Thoracic aorta (tissue), 2 donors: ENCODE measurements at places on chromosomes 16 and 17. TPM values are rescaled to one million over a fixed set of nuclear protein-coding genes. Genes with fewer than 3 reads are reported as not detected.
A peak's percentile ranks its signal among the peaks of the same experiment; 100 is the strongest.

DNA sequence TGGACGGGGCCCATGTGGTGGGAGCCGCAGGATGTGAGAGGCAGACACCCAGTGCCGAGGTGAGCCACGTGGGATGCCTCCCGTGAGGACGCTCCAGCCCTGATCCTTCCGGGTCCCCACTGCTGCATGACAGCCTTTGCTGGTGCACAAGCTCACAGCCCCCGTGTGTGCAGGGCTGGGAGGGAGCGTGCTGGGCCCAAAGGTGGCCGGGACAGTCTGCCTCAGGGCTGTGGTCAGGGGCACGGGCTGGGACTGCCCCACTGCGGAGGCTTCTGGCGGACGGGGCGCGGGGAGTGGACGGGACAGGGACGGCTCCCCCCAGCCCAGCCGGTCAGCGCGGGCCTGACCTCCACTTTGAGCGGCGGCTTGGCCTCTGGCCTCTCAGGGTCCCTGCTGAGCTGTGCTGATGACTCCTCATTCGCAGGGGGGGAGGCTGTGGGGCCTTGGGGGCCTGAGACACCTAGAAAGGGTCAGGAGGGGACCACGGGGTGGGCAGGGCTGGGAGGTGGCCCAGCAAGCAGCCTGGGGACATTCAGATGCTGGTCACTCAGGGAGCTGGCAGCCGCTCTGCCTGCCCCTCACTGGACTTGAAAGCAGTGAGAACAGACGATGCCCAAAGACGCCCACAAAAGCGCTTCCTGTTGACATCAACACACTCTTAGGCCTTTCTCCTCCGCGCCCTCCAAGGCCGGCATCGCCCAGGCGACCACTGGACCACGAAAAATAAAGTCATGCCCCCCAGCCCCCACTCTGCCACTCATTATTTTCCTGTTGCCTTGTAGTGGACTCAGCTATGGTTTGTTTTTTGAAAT, 9.3 kb upstream of the METRNL start:
- no peaks in the 10 kb centered on the region for H3K4me1 ChIP-seq
- H3K36me3 ChIP-seq: no peaks in the 10 kb centered on the region
- no peaks in the 10 kb centered on the region for H3K27me3 ChIP-seq
- no peak overlapping the region for H3K27ac ChIP-seq
- DNase-seq: no peak
- no peak overlapping the region for H3K4me3 ChIP-seq

DNA sequence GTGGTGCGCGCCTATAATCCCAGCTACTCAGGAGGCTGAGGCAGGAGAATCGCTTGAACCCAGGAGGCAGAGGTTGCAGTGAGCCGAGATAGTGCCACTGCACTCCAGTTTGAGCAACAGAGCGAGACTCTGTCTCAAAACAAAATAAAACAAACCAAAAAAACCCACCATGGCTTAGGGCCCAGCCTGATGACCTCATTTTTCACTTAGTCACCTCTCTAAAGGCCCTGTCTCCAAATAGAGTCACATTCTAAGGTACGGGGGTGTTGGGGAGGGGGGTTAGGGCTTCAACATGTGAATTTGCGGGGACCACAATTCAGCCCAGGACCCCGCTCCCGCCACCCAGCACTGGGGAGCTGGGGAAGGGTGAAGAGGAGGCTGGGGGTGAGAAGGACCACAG, 1.4 kb upstream of the STH start:
- peaks cover 6% of the 10 kb centered on the region for H3K4me1 ChIP-seq
- DNase-seq: no peak
- no peak overlapping the region for H3K4me3 ChIP-seq
- H3K36me3 ChIP-seq: no peaks in the 10 kb centered on the region
- H3K27me3 ChIP-seq: no peaks in the 10 kb centered on the region
- no peak overlapping the region for H3K27ac ChIP-seq

DNA sequence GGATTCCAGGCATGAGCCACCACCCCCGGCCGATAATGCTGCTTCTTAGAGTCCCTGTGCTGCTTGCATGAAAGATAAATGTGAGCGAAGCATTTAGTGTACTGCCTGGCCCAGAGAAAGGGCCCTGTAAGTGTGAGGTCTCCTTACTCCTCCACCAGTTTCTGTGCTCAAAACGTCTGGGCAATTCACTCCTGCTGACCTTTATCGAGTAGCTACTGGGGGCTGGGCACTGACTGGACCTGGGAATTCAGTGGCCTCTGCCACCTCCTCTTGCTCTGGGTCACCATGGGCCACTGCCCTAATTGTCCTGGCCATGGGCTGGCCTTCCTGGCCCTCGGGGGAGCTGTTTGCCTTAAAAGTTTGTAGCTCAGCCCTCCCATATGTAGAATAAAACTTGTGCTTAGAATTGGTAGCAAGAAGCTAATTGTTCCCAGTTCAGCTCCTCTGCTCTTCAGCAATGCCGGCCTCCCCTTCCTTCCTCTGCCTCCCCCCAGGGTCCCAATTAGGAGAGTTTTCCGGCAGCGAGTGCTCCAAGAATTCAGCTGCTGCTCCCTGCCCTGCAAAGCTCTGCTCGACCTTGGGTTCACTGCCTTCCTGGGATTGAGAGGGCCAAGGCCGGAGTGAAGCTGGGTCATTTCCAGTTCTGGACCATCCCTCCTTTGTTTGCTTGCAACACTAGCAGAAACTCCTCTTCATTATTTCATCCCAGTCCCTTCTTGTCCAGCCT, 98.9 kb upstream of the CDC42EP4 start:
- no peaks in the 10 kb centered on the region for H3K4me1 ChIP-seq
- no peaks in the 10 kb centered on the region for H3K36me3 ChIP-seq
- DNase-seq: no peak
- no peak overlapping the region for H3K4me3 ChIP-seq
- H3K27me3 ChIP-seq: no peaks in the 10 kb centered on the region

DNA sequence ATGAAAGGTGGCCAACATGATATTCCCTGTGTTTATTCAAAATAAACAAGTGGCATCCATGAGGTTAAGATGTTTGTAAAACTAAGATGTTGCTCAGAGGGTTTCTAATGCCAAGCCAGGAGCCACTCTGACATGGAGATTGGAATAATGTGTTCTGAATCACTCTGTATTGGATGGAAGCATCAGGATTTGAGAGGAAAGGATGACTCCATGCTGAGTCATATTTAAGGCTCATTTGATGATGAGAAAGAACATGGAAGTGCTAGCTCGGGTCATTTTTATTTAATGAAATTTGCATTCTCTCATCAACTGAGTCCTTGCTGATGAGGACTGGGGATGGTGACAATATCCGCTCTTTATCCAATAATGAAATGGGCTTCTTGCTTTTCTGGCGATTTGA, 6.2 kb downstream of the VAT1L start:
- H3K4me1 ChIP-seq: peaks cover 6% of the 10 kb centered on the region
- no peaks in the 10 kb centered on the region for H3K36me3 ChIP-seq
- H3K27ac ChIP-seq: no peak overlapping the region
- DNase-seq: no peak

GRCh38 chr16:62386411-62386810, 350.2 kb upstream of the CDH8 start:
- H3K27me3 ChIP-seq: no peaks in the 10 kb centered on the region
- DNase-seq: no peak
- H3K27ac ChIP-seq: no peak overlapping the region
- H3K36me3 ChIP-seq: no peaks in the 10 kb centered on the region
- no peaks in the 10 kb centered on the region for H3K4me1 ChIP-seq

DNA sequence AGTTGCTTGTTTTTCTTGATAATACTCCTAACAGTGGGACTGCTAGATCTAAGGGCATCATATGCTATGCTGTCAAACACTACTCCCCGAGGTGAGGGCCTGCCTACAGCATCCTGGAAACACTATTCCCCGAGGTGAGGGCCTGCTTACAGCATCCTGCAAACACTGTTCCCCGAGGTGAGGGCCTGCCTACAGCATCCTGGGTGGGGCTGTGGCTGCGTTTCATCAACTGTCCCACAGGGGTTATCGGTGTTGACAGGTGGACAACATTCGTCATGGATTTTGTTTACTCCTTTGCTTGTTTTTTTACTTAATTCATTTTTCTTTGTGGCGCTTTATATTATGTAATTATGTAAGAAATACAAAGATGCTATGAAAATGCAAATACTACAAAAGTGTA, 22.5 kb downstream of the NPRL3 start:
- DNase-seq: no peak
- H3K36me3 ChIP-seq: peaks cover 10% of the 10 kb centered on the region
- no peaks in the 10 kb centered on the region for H3K27me3 ChIP-seq
- H3K27ac ChIP-seq: no peak overlapping the region
- H3K4me3 ChIP-seq: no peak overlapping the region

GRCh38 chr17:12548558-12548957, 117.1 kb upstream of the MYOCD start:
- H3K27ac ChIP-seq: peak overlapping the region; percentile 92
- H3K36me3 ChIP-seq: no peaks in the 10 kb centered on the region
- no peak overlapping the region for H3K4me3 ChIP-seq
- DNase-seq: no peak

GRCh38 chr17:81924557-81925532, 2.7 kb downstream of the MAFG start:
- H3K36me3 ChIP-seq: peaks cover 17% of the 10 kb centered on the region
- H3K4me1 ChIP-seq: peaks cover 55% of the 10 kb centered on the region
- H3K27ac ChIP-seq: no peak overlapping the region
- no peak overlapping the region for H3K4me3 ChIP-seq
- no peak for DNase-seq

DNA sequence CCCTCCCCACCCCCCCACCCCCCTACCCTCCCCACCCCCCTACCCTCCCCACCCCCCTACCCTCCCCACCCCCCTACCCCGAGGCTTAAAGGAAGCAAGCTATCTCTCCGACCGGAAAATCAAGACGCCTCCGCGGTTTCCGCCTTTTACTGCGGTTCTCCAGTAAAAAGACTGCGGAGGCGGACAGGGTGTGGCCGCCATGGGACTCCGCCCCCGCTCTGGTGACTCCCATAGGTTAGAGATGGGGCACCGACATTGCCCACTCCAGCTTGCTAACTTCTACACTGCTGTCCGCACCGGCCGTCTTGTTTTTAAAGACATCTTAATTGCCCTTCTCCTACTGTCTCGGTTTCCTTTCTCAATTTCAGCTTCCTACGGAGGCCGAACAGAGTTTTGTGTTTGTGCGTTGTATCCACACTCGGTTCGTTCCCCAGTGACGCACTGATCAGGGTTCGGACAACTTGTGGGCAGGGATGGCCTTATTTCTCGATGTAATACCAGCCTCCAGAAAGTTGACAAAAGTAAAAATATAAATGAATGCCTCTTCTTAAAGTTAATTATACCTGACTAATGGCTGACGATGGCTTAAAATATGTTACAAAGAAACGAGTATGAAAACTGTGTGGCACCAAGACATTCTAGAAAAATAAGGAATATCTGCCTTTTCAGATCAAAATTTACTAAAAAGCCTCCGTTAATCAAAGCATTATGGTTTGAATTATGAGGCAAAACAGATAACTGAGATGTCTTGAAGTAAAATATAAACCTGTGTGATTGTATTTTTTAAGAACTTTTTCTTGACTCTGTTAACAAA, 1.1 kb upstream of the ZNF200 start:
- peaks cover 18% of the 10 kb centered on the region for H3K36me3 ChIP-seq
- peaks cover 15% of the 10 kb centered on the region for H3K4me1 ChIP-seq

- H3K27ac ChIP-seq: no peak overlapping the region
- H3K4me1 ChIP-seq: no peaks in the 10 kb centered on the region
- H3K36me3 ChIP-seq: no peaks in the 10 kb centered on the region
- no peaks in the 10 kb centered on the region for H3K27me3 ChIP-seq
- no peak overlapping the region for H3K4me3 ChIP-seq
Observed at GRCh38 chr16:17605784-17606183, 135.0 kb upstream of the XYLT1 start.

- H3K4me1 ChIP-seq: no peaks in the 10 kb centered on the region
- H3K27ac ChIP-seq: no peak overlapping the region
- no peaks in the 10 kb centered on the region for H3K36me3 ChIP-seq
Observed at GRCh38 chr17:14918540-14918939, 346.6 kb downstream of the PMP22 start.

DNA sequence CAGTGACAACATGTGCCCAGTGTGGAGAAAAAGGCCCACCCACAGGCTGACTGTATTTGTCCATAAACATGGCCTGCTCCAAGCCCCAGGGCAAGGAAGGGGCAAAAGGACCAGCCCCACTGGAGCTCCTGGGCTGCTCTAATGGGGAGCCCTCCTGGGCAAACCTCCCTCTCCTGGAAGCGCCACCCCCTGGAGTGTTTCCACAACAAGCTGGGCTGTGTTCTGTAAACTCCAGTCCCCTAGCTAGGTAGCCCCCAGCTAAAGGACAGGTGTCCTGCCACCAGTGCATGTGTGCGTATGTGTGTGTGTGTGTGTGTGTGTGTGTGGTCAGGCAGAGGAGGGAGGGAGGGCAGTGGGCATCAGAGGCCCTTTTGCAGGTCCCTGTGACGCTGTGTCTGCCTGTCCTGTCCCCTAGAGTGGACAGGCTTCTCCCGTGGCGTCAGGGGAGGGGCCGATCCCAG, 11.3 kb upstream of the STAC2 start:
- no peak overlapping the region for H3K27ac ChIP-seq
- no peaks in the 10 kb centered on the region for H3K27me3 ChIP-seq
- peaks cover 6% of the 10 kb centered on the region for H3K4me1 ChIP-seq
- DNase-seq: no peak

DNA sequence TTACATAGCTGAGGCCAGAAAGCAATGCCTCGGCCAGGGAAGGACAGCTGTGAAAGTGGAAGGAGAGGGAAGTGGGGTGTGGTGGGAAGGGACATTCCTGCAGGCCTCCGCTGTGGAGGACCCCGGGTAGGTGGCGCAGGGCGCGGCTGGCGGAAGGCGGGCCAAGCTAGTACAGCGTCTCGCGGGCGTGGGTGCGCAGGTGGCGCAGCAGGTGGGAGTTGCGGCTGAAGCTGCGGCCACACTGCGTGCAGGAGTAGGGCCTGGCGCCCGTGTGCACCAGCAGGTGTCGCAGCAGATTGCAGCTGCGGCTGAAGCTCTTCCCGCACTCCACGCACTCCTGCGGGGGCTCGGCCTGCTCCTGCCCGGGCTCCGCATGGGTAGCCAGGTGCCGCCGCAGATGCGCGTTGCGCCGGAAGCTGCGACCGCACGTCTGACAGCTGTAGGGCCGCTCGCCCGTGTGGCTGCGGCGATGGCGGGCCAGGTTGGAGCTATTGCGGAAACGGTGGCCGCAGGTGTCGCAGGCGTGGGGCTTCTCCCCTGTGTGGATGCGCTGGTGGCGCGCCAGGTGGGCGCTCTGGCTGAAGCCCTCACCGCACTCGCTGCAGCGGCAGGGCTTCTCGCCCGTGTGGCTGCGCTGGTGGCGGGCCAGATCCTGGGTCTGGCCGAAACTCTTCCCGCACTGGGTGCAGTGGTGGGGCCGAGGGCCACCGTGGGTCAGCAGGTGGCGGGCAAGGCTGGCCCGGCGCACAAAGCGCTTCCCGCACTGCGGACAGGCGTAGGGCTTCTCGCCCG, 10.0 kb downstream of the ZSCAN10 start:
- H3K36me3 ChIP-seq: no peaks in the 10 kb centered on the region
- no peak for DNase-seq
- H3K4me3 ChIP-seq: no peak overlapping the region
- H3K27me3 ChIP-seq: no peaks in the 10 kb centered on the region
- H3K27ac ChIP-seq: no peak overlapping the region
- peaks cover 5% of the 10 kb centered on the region for H3K4me1 ChIP-seq

Gene ITGAD
- total RNA-seq: 0.14 TPM

Gene TSEN54
- 48.6 TPM for total RNA-seq

Gene BAHCC1
- 69.6 TPM for total RNA-seq

Gene OTOP2
- total RNA-seq: not detected

Gene ICAM2
- 46.6 TPM for total RNA-seq

Gene EVPLL
- not detected for total RNA-seq

Gene SMPD3
- total RNA-seq: 6.5 TPM
